ENCODE measurements at places on chromosomes 7 and 10. TPM values are rescaled to one million over a fixed set of nuclear protein-coding genes. Genes with fewer than 3 reads are reported as not detected.
A peak's percentile ranks its signal among the peaks of the same experiment; 100 is the strongest.

GRCh38 chr7:121913947-121914675 is 41.1 kb downstream of the PTPRZ1 start:
- H3K27me3 ChIP-seq = peaks cover 12% of the 10 kb centered on the region
- no peaks in the 10 kb centered on the region for H3K36me3 ChIP-seq
- H3K4me3 ChIP-seq = no peak overlapping the region
- no peak overlapping the region for H3K27ac ChIP-seq

Gene GNGT1
- total RNA-seq = not detected

DNA sequence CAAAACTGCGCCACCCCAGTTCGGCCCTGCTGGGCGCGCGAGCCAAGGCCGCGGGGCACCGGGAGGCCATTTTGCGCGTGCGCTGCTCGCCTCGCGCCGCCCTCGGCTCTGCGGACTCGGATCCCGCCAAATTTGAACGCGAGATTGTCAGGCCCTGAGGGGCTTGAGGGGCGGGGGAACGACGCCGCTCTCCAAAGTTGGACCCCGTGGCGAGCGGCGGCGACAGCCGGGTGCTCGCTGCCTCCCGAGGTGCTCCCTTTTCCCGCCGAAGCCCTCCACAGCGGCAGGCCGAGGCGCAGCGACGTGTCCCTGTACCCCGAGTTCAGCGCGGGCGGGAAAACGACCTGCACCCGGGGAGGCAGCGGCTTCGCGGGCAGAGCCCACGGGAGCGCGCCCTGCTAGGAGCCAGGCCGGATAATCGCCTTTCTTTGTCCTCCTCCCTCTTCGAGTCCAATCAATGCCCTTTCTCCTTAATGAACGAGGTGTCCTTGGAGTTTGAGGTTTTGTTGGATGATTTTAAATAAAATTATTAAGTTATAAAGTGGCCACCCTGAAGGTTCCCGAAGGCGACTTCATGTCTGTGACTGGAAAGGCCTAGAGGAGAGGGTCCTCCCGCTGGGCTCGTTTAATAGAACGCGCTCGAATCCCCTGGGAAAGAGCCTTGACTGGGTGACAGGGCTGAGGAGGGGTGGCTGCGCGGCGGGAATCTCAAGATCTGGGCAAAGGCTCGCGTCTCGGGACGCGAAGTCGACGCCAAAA is 10.7 kb upstream of the SPAG6 start:
- peaks cover 16% of the 10 kb centered on the region for H3K4me1 ChIP-seq
- peaks cover 60% of the 10 kb centered on the region for H3K27me3 ChIP-seq
- no peak for DNase-seq
- peak overlapping the region; percentile 50 for H3K27ac ChIP-seq
- peak overlapping the region; percentile 78 for H3K4me3 ChIP-seq

- H3K4me3 ChIP-seq = no peak overlapping the region
- DNase-seq = no peak
- H3K27ac ChIP-seq = no peak overlapping the region
- no peaks in the 10 kb centered on the region for H3K27me3 ChIP-seq
Observed at GRCh38 chr10:128940081-128940480, 527.0 kb upstream of the MGMT start.

DNA sequence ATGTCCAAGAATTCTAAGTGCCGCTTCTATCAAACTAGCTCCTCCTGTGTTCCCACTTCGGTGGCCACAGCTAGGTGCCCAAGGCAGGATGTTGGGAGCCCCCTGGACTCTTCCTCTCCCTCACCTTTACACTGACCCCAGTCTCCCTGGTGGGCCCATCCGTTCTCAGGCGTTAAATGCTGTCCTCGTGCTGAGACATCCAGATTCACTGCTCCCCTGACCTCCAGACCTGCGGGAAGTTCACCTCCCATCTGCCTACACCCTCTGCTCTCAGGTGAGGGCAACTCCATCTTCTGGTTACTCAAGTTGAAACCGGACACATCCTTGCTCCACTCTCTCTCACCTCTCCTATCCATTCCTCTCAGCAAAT is 114.3 kb downstream of the ARHGAP22 start:
- no peak overlapping the region for H3K4me3 ChIP-seq
- peak; percentile 56 for DNase-seq
- peaks cover 4% of the 10 kb centered on the region for H3K4me1 ChIP-seq
- no peaks in the 10 kb centered on the region for H3K36me3 ChIP-seq

Gene INA
- 2.5 TPM for total RNA-seq

DNA sequence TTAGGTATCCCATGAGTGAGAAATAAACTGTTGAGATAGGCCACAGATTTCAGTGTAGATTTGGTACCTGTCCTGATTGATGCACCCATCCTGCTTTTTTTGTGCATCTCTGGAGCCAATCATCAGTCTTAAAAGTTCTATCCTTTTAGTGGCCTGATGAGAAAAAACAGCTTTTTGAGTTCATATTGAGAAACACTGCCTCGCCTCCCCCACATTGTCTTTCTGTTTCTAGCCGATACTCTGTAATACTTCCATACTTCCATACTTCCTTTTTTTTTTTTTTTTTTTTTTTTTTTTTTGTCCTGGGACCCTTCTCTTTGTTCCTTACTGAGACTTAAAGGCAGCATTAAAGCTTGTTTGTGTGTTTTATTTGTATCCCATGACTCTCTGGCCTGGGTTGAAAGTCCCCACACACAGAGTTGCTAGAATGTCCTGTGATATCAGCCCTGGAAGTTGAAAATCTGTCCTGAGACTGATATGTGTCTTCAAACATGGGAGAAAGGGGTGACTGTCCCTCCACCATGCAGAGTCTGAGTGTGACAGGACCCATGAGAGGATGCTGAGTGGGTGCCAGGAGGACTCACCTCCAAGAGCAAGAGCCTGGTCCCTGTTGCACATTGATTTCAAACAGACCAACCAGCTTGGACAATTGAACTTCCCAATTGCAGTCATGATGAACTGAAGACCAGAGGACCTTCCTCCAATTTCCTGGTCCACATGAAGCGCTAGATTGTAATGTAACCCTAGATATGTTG is 5.7 kb downstream of the ZNF22 start:
- no peak overlapping the region for H3K27ac ChIP-seq
- no peak overlapping the region for H3K4me3 ChIP-seq
- no peaks in the 10 kb centered on the region for H3K27me3 ChIP-seq
- no peak for DNase-seq
- peaks cover 33% of the 10 kb centered on the region for H3K36me3 ChIP-seq

DNA sequence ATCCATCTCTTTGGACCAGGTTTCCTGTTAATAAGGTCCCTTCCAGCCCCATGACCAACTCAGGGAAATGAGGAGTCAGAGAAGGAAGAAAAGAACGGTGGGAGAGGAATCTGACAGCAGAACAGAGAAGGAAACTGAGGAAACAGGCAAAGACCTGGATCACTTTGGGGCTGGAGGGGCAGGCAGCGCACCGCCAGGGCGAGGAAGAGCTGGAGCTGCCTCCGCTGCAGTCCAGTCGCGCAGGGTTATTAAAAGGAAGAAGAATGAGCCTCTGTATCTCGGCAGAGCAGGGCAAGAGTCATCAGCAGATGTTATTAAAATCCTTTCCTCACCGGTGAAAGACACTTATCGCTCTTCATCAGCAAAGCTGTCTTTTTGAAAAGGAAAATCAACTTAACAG is 37.7 kb upstream of the R3HCC1L start:
- peaks cover 16% of the 10 kb centered on the region for H3K27me3 ChIP-seq
- no peak overlapping the region for H3K27ac ChIP-seq
- H3K36me3 ChIP-seq = no peaks in the 10 kb centered on the region
- DNase-seq = peak; percentile 68

GRCh38 chr10:57094083-57094482 is 733.0 kb upstream of the ZWINT start:
- H3K27me3 ChIP-seq = no peaks in the 10 kb centered on the region
- no peaks in the 10 kb centered on the region for H3K4me1 ChIP-seq
- H3K4me3 ChIP-seq = no peak overlapping the region
- no peaks in the 10 kb centered on the region for H3K36me3 ChIP-seq
- no peak overlapping the region for H3K27ac ChIP-seq

Measured in osteocyte (in vitro differentiated cells).